ENCODE measurements at places on chromosomes 6 and 20. TPM values are rescaled to one million over a fixed set of nuclear protein-coding genes. Genes with fewer than 3 reads are reported as not detected.

The SERAC1 gene
- 4.2 TPM for total RNA-seq

The ZBP1 gene
- 0.56 TPM for total RNA-seq

The HTR1B gene
- total RNA-seq = not detected

The CCDC170 gene
- total RNA-seq = not detected

The KIF13A gene
- not detected for total RNA-seq

The GINM1 gene
- total RNA-seq = 15.4 TPM

The ARFGEF3 gene
- 1.8 TPM for total RNA-seq

The CGA gene
- not detected for total RNA-seq

The C20orf144 gene
- 0.29 TPM for total RNA-seq

The GLP1R gene
- 1.1 TPM for total RNA-seq

The OR2J2 gene
- total RNA-seq = not detected

DNA sequence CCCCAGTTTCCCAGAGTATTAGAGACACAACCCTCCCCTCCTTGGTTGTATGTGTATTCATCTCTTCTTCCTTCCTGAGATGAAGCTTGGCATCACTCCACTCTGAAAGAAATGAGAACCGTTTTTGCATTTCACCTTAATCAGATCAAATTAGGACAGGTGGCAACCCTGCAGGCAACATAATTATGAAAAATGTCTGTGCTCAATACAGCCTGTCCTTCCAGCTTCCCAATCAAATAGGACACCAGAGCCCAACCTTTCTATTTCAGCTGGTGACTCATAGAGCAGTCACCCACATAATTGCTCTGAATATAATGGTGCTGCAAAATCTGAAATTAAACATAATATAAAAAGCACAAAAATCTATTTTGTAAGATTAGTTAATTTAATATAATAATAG, 310.2 kb upstream of the AGPAT4 start:
- no peak for DNase-seq

DNA sequence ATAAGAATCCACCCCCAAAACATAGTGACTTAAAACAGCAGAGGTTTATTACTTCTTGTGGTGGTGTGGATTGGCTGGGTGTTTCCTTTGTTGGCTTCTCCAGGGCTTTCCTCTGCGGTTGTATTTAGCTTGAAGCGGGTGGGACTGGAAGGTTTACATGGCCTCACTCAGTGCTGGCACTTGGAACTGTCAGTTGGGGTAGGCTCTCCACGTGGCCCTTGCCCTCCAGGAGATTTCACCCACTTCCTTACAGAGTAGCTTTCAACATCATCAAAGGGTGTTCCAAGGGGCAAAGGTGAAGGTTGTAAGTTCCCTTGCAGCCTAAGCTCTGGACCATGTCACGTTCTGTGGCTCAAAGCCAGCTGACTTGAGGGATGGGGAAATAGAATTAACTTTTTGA, 32.5 kb upstream of the NKX2-2 start:
- DNase-seq = no peak

GRCh38 chr6:75563032-75563431, 38.6 kb upstream of the SENP6 start:
- DNase-seq = peak; percentile 11

DNA sequence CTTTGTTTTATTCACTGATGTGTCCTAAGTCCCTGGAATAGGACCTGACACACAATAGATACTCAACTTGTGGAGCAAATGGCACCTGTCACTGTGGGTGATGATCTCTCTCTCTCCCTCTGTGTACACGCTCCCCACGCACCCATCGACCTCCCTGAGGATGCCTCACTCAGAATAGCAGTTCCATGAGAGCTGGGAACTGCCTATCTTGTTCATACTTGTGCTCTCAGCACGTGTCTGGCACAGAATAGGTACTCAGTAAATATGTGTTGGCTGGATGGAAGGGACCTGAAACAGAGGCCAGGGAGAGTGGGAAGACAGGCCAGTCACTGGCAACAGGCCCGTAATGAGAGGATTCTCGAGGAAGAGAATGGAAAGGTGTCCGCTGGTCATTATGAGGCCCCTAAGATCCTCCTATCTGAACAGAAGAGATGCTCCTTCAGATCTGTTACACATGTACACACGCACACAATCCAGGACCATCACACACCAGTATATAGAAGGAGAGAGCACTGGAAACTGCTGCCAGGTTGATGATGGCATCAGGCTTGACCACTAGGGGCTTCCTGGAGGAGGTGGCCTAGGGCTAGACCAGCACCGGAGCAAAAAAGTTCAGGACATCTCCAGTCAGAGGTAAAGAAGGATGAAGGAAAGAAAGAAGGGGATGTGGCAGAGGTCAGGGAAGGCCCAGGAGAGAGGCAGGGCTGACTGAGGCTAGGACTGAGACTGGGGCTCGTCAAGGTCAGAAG, 30.9 kb downstream of the VEGFA start:
- no peak for DNase-seq

GRCh38 chr6:80249897-80250296, 143.4 kb downstream of the BCKDHB start:
- peak; percentile 7 for DNase-seq

DNA sequence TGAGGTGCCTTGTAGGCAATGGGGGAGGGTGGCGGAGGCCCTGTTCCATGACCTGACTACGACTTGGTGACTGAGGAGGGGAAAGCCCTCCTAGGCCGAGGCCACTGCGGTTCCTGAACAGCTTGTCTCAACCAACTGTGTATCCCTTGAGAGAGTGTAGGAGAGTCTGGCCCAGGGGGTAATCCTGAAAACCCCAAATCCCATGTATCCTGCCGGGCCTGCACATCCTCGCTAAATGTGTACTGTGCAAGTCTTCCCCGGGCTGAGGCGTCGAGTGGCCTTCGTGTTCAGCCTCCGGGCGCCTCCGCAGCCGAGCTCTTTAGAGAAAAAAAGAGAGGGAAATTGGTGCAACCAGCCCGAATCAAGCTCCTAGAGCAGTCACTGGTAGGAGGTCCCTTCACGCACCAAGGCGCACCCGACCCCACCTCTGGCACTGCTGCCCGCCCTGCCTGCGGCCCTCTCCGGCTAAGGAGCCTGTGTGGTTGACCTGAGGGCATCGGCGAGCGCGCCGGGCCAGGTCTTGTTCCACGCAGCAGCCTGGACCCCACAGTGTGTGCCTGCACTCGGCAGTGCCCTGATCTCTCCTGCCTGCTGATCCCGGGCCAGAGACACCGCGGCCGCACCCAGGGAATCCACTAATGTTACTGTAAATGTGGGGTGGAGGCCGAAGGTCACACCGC, 7.3 kb downstream of the SIM1 start:
- DNase-seq = no peak

DNA sequence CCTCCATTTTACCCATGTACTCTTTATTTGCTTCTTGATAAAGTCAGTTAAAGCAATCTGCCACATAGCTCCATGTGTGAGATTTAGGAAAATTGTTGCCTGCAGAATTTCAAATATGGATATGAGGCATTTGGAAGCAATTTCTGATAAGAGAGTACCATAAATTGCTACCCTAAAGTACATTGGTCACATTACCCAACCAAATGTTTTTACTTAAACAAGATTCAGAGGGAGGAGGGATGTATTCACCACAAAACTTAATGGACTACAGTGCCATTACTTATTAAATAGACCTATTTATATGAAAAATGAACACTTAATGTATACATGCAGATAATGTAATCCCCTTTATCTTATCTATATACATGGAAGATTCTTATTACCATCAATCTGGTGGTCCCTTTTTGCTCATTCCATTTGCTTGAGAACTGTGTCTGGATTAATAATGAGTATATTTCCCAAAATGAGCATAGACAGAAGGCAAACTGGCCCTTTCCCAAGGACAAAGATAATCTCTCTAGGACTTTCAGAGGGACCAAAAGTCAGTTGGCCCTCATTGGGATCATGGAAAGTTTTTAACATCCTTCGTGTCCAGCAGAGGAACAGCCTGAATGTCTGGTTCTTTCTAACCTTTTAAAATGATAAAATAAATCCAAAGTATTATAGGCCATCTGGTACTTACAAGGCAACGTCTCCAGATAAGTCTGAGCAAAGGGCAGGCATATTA, 526.4 kb downstream of the CBLN4 start:
- no peak for DNase-seq

DNA sequence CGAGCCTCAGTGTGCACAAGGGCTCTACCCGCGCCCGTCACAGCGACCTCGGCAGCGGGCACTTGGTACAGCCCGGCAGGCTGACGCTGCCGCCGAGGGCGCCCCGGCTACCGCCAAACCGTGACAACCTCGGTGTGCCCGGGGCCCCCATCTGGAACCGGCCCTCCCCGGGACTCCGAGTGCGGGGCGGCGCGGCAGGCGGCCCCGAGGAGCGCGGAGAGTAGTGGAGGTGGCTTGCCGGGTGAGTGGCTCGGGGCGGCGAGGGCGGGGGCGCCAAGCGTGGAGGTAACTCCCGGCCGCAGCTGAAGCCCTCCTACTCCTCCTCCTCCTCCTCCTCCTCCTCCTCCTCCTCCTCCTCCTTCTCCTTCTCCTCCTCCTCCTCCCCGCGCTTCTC, at the start of gene ISM1:
TSS of gene ISM1 (plus strand) at position 371 of the 394 bp plus-strand sequence. CDS start 503 bp downstream, outside the sequence.
- DNase-seq = peak; percentile 50

- DNase-seq = no peak
Measured at GRCh38 chr6:106253172-106253571, 72.4 kb downstream of the ATG5 start.

- no peak for DNase-seq
Measured at GRCh38 chr20:61024390-61024789, 227.7 kb upstream of the CDH4 start.

DNA sequence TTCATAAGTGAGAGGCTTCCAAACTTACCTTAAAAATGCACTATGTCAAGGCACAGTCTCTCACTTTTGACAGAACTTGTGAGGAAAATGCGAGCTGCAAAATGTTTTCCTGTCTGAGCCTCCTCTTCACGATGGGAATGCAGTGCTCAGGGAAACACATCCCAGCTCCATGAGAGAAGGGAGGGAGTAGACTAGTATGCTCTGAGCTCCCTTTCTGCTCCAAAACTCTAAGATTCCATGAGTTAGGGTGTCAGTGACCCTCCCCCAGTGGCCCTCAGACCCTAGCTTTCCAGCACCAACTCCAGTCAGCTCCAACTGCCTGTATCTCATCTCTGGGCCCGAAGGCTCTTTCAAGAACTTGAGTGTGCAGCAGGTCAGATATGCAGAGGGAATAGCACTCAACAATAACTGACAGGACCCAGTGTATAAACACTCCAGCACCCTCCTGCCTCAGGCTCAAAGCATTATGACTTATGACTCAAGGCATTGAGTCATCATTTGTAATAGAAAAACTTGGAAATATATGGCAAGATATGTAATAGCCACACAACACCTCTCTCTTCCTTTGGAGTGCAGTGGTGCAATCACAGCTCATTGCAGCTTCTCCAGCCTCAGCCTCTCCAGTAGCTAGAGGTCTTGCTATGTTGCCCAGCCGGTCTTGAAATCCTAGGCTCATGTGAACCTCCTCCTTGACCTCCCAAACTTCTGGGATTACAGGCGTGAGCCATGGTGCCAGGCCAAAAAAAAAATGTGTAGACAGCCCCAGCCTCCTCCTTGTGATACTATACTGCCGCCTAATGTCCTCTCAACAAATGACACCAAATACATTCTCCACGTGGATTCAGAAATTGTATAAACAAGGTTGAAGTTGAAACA, 16.7 kb upstream of the ENTPD6 start:
- DNase-seq = peak; percentile 14

DNA sequence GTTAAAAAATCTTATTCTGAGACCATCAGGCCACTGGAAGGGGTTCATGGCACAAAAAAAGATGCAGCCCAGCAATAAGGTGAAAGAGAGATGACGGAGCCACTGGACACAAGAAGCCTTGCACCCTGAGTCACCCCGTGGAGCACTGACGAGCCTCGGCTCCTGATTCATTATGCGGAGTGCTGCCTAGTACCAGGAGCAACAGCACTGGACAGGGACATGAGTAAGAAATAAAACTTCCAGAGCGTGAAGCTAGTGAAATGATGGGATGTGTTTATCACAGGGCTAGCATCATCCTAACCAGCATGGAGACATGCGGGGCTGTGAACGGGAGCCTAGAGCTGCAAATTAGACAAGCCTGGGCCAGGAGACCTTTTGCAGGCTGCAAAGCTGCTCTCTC, 53.3 kb downstream of the RNASET2 start:
- DNase-seq = no peak

- DNase-seq = no peak
Measured at GRCh38 chr6:101232961-101233360, 160.5 kb upstream of the GRIK2 start.

DNA sequence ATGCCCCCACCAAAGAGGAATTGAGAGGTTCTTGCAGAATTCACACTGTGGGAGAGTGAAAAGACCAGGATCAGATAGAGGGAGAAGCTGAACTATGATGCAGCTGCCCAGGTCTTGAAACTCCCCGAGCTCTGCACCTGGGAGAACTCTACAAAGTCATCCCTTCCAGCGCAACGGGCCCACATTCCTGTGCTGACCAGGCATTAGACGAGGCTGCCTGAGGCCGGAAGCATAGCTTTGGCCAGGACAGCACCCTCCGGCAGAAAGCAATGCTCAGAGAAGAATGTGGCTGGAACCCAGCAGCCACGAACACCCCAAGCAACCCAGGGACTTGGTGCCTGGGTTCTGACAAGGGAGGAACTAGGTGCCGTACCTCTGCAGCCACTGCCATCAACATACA, 281.5 kb upstream of the CDH4 start:
- no peak for DNase-seq

All from activated CD8-positive, alpha-beta T cell treated with anti-CD3 and anti-CD28 coated beads for 36 hours (primary cell).